ENCODE measurements at places on chromosomes 5 and 9.

GRCh38 chr9:4829969-4830368 is 37.2 kb downstream of the RCL1 start:
- DNase-seq: no peak

DNA sequence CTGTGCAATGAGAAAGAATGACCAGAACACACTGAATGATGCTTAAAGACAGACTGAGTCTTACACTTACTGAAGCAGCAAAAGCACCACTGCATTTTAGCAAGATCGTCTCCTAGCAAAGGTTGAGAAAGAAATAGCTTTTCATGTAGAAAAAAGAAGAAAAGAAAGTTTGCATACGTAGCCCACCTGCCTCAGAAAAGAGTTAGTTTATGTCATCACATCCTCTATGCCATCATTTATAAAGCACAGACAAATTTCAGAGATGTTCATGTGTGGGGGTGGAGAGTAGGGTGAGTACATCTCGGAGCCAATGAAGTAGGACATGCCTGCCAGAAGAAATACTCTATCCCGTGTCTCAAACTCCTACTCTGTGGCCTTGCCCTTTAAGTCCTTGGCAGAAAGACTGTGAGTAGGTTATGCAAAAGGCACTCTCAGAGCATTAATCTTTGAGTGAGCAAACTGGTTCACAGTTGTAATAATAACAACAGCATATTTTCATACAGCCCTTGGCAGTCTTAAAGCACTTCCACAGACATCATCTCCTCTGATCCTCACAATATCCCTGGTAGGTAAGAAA is 22.4 kb downstream of the NRG2 start:
- DNase-seq: no peak

DNA sequence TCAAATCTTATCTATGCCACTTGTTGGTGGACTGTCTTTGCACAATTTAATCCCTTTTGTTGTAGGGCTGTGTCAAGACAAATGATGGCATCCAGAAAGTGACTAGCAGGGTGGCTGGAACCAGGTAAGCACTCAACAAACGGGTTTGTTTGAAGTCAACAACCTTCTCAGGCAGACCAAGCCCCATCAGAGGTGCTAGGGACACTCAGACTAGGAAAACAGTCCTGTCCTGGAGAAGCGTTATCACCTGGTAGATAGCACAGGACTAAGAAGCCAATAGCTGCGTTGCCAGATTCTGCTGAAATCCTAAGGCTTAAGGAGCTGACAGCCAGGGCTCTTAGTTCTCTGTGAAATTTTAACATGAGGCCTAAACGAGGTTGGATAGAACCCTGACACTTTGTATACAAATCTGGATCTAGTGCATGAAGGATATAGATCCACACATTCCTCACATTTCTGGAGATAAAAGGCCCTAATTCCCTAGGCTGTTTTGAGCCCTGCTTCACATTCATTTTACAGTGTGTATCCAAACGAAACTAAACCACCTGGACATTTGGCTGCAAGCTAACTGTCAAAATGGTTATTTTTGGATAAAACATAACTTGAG is 179.8 kb downstream of the DCP2 start:
- no peak for DNase-seq

GRCh38 chr5:27497491-27497890 is 459.1 kb upstream of the CDH9 start:
- DNase-seq: no peak

DNA sequence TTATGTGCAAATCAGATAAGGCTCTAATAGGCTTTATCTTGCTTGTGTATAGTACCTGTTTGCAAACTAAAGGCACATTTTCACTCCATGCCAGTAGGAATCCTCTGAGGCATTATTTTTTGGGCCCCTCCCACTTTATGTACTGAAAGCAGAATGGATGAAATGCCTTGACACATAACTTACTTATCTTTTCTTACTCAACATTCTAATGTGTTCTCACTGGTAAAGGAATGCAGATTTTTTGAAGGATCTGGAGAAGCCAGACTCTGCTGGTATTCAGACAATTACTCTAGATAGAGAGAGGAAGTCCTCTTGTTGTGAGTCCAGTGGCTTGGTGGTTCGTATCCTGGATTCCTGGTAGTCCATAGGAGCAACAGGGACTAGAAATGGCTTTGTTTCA is 336.7 kb downstream of the CCDC171 start:
- DNase-seq: no peak

- DNase-seq: no peak
These were observed 1.9 kb upstream of the CCDC187 start for GRCh38 chr9:136305804-136306203.

GRCh38 chr9:14151451-14151850 is 162.5 kb downstream of the NFIB start:
- no peak for DNase-seq

DNA sequence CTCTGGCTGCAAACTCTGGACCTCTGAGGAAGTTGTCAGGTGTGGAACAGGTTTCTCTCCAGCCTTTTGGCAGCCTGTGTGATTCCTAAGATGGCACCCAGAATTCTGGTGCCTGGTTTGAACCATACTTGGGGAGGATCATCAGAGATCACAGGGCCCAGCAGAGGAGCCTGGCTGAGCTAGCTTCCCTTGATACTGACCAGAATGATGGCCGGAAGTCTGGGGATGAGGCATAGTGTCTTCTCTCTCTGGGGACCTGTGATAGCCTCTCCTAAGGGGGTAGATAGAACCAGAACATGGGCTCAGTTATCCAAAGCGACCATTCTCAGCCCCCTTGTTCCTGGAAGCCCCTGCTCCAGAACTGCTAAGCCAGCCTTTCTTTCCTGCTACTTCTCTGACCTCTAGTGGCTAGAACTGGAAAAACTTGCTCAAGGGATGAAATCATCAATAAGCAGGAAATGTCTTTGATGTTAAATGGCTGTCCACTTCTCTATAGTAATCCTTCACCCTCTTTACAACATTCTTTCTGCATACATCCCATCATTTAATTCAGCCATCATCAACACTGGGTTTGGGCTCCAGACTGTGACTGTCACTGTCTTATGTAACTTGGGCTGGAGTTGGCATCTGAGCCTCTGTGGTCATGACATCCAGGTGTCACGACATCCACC is 55.1 kb downstream of the C9orf152 start:
- peak; percentile 5 for DNase-seq

GRCh38 chr5:132500931-132501628 is 10.5 kb upstream of the IRF1 start:
- no peak for DNase-seq

DNA sequence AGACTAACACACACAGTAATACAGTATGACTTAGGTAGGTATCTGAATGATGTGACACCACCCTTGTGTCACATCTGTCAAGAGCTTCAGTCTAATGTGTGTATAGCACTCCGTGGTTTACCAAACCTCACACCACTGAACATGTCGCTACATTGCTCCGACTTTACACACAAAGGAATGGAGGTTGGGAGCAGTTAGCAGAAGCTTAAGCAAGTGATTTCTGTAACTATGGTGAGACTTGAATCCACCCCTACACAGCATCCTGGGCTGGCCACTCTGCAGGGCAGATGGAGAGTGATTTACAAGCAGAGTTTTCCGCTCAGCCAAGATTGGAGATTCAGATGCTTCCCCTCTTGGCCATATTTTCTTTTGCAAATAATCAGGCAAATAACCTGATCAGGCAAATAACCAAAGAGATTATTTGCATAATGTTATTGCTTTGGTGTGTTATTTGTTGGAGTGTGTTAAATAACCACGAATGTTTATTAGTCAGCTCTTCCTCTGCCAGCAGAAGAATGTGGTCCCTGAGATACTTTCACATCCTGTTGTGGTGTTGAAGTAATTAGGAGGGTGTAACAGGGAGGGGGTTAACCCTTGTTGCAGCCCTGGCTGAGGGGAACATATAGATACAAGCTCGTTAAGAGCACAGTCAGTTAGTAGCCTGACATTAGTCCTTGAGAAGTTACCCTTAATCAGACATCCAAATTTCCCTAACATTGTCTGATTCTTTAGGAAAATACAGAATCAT is 92.8 kb downstream of the SNX18 start:
- DNase-seq: no peak
